ENCODE measurements at places on chromosomes 3 and 15.
A peak's percentile ranks its signal among the peaks of the same experiment; 100 is the strongest.

GRCh38 chr15:73273181-73274002 lies 95.4 kb downstream of the HCN4 start:
- DNase-seq = peak; percentile 12

- no peak for DNase-seq
These were observed 75.2 kb upstream of the C3orf80 start for GRCh38 chr3:160150066-160150465.

DNA sequence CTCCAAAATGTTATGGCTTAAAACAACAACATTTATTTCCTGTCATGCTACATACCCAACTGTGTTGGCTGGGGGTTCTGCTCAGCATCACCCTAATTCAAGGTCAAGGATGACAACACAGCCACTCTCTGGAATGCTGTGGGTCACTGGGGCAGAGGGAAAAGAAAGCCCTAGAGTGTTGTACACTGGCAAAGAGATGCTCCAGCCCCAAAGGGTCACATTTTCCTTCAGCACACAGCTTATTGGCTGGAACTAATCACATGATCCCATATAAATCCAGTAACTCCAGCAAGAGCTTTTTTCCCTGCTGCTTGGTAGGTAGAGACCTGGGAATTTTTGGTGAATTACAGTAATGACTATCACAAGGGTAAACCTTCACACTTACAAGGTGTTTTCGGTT lies 1041.4 kb downstream of the NTRK3 start:
- no peak for DNase-seq

GRCh38 chr3:53938645-53939044 lies 47.0 kb upstream of the SELENOK start:
- peak; percentile 20 for DNase-seq

DNA sequence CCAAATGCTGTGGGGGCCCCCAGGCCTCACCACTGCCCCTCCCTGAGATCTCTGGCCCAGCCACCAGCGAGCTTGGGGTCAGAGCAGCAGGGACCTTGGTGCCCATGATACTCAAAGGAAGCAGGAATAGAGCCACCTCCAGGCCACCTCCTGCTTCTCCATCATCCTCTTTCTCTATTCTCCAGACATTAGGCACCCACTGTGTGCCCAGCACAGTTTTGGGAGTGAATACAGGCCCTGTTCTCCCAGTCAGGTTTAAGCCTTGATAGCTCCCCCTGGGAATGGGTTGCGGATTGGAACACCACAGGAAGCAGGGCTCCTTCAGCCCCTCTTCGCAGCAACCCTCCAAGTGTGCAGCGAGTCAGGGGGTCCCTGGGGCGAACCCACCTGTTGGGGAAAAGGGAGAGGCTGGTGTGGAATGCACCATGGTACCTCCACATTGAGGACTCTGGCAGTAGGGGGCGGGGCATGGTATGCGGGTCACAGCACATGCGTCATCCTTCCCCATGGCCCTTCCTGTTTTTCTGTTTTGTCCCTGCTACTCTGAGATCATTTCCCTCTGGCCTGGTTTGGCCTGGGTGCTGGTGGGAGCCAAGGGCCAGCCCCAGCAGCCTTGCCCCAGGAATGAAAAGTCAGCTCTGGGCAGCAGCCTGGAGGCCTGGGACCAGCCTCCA lies 14.2 kb upstream of the SEMA3B start:
- DNase-seq = no peak

DNA sequence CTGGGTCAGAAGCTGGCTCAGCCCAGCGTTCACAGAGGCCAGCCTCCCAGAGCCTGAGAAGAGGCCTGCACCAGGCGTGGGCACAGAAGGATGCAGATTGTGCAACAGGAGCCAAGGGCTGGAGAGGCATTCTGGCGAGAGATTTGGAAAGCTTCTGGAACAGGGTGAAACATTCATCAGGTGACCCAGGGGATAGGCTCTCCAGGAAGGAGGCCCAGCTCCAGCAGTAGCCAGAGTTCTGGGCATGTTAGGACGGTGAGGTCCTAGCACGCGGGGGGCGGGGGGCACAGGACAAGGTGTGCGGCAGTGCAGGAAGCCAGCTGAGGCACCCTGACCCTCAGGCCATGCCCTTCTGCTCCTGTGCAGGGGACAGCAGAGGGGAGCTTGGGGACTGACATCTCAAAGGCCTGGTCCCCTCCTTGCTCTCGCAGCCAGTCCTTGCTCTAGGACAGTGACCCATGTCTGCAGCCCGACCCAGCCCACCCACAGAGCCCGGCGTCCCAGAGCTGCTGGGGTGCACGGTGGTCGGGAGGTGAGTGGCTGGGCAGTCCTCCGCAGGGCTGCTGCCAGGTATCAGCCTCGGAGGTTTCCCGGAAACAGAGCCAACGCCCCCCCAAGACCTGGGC lies 111.7 kb upstream of the KLF13 start:
- no peak for DNase-seq

DNA sequence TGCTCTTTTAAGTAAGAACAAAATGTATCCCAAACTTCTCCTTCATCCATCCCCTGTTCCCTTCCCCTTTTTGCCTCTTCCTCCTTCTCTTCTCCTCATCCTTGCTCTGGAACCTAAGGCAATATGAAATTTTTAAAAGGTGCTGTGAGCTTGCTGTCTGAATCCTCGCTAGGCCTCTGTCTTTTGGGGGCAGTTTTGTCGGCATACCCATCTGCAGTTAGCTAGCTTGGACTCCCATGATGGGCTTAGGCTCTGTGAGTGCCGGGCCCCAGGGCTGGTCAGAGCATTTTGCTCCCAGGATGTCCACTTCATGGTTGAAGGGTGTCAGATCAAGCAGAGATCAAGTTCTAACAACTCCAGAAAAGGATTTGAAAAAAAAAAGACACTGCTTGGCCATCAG lies 18.6 kb downstream of the ZIC1 start:
- no peak for DNase-seq

DNA sequence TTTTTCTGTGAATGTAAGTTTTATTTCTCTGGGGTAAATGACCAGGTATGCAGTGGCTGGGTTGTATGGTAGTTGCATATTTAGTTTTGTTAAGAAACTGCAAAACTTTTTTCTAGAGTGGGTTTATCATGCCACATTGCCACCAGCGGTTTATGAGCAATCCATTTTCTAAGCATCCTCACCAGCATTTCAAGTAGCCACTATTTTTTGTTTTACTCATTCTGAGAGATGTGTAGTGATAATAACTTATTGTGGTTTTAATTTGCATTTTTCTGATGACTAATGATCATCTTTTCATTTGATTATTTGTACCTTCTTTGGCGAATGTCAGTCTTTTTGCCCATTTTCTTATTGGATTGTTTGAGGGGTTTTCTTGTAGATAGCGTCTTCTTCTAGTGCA lies 56.2 kb downstream of the SPRED1 start:
- DNase-seq = no peak

DNA sequence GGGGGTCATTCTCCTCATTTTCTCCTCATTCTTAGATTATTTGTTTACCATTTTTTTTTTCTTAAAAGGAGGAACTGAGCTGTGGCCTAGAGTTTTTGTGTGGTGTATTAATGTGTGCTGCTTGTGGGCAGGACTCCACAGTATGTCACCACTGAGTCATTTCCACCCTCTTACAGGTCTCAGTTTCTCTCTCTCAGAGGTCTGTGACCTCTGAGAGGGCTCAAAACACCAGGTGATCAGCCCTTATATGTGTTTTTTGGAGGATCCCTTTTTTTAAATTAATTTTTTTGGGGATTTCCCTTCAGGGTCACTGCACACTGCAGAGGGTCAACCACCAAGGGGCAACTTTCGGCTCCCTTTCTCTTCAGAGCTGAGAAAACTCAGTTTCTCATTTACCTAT lies 166.4 kb downstream of the SUCNR1 start:
- DNase-seq = no peak

GRCh38 chr3:159238646-159239045 lies 436.8 kb downstream of the MFSD1 start:
- DNase-seq = no peak

DNA sequence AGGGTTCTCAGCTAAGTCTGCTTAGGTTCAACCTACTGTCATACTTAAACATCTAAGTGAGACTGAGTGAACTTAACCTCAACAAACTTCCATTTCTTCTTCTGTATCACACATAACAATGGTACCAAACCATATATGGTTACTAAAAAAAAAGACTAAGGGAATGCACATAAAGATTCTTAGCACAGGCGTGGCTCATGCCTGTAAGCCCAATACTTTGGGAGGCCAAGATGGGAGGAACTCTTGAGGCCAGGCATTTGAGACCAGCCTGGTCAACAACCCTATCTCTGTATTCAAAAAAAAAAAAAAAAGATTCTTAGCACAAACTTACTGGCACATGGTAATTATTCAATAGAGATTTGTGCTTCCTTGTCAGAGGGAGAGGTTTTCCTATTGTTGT lies 57.9 kb downstream of the ACAP2 start:
- DNase-seq = no peak

DNA sequence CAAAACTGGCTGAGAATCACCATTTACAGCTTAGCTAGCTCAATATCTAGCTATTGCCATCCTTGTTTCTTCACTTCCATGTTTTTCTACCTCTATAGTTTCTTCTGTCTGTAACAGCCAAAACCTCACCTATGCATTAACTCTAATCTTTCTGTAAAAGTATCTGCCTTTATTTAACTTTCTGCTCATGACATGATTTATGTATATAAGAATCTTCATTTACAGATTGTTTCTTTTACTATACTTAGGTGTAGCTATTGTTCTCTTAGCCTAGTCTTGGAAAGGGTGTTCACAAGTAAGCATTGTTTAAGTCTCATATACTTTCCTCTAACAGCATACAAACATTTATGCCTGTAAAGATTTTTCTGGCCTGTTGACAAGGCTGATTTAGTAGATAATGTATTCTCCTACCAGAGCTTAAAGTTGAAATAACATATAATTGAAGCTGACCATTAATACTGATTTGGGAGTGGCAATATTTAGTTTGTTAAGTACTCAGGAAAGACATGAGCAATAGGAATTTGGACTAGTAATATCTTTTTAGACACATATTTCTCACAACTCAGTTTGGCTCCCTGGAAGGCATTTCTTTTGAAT lies 9.4 kb downstream of the FILIP1L start:
- no peak for DNase-seq

DNA sequence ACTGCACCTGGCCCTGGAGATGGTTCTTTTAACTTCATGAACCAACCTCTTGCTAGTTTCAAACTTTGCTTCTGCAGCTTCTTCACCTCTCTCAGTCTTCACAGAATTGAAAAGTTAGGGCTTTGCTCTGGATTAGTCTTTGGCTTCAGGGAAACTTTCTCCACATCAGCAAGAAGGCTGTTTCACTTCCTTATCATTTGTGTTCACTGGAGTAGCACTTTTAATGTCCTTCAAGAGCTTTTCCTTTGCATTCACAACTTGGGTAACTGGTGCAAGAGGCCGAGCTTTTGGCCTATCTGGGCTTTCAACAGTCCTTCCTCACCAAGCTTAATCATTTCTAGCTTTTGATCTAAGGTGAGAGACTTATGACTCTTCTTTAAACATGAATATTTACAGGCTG lies 15.7 kb upstream of the TM2D3 start:
- no peak for DNase-seq

GRCh38 chr3:50600141-50600753 lies 11.3 kb downstream of the CISH start:
- DNase-seq = no peak

DNA sequence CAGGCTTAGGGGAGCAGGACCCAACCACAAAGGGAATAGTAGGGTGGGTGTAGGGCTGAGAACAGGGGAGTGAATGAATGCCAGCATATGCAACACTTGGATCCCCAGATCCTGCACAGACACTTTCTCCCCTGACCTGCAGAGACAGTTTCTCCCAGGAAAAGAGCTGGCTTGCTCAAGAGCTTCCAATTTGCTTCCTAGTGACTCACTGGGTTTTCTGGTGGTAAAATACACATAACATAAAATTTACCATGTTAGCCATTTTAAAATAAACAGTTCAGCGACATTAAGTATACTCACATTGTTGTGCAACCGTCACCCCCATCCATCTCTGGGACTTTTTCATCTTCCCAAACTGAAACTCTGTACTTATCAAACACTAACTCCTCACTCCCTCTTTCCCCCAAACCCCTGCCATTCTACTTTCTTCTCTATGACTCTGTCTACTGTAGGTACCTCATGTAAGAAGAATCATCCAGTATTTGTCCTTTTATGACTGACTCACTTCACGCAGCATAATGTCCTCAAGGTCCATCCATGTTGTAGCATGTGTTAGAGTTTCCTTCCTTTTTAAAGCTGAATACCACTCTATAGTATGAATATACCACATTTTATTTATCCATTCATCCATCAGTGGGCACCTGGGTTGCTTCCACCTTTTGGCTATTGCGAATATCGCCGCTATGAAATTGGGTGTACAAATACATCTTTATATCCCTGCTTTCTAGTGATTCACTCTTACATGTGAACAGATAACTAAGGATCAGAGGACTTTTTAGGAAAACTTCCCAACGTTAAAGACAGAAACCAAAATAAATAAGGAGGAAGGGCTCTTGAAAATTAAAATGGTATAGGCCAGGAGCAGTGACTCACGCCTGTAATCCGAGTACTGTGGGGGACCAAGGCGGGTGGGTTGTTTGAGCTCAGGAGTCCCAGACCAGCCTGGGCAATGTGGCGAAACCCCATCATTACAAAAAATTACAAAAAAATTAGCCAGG lies 95.6 kb upstream of the TJP1 start:
- DNase-seq = no peak

DNA sequence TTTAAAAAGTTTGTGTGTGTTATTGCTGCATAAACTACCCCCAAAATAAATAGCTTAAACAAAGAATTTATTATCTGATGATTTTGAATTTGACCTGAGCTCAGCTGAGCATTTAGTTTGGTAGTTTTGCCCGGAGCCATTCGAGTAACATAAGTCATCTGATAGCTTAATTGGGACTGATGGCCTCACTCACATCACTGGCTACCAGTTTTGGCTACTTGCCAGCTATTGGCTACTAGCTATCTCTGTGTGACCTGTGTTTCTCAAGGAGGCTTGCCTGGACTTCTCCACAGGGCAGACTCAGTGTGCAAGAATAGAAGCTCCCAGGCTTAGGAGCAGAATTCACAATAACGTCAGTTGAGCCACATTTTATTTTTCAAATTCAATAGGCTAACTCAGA lies 9.0 kb downstream of the CNTN3 start:
- DNase-seq = no peak

GRCh38 chr15:63473999-63474809 lies 30.2 kb upstream of the USP3 start:
- DNase-seq = no peak

DNA sequence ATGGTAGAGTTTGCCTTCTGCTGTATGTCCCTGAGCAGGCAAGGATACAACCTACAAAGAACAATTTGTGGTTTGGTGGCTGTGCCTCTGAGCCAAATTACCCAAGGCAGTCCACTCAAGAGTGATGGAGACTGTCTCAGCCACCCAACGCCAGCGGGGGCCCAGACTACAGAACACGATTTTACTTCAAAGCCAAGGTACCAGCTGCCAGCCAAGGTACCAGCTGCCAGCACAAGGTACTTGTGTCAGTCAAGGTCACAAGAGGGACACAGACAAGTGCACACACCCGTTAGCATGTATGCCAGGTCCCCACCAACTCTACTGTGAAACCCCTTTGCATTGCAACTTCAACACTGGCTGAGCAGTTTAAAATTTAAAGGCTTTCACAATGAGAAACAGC lies 23.5 kb downstream of the COLQ start:
- no peak for DNase-seq

GRCh38 chr3:114841515-114841914 lies 305.6 kb downstream of the ZBTB20 start:
- DNase-seq = no peak
